Astrocyte (in vitro differentiated cells and primary cell): ENCODE measurements at places on chromosomes 3 and 15. TPM values are rescaled to one million over a fixed set of nuclear protein-coding genes. Genes with fewer than 3 reads are reported as not detected.

UBAP1L gene
- total RNA-seq, result 1.8 and 1.9 TPM in 2 replicates

GPR156 gene
- 0.39 and 0.75 TPM in 2 replicates for total RNA-seq

SGO1 gene
- 1.9 and 3.0 TPM in 2 replicates for total RNA-seq

CMTM7 gene
- 19.7 and 23.9 TPM in 2 replicates for total RNA-seq

LRRC3B gene
- total RNA-seq, result 1.6 and 5.7 TPM in 2 replicates

ARGFX gene
- not detected in 2 replicates for total RNA-seq

ZBBX gene
- 0.58 and 1.3 TPM in 2 replicates for total RNA-seq

CLCN2 gene
- 7.4 and 9.0 TPM in 2 replicates for total RNA-seq

CD80 gene
- not detected in 2 replicates for total RNA-seq

HTR3E gene
- total RNA-seq, result not detected in 2 replicates

TEX55 gene
- not detected in 2 replicates for total RNA-seq

POPDC2 gene
- total RNA-seq, result 1.8 and 2.1 TPM in 2 replicates

FMN1 gene
- total RNA-seq, result 5.3 and 5.8 TPM in 2 replicates

PLA2G4E gene
- not detected in 2 replicates for total RNA-seq

ANKUB1 gene
- not detected in 2 replicates for total RNA-seq

CLDN16 gene
- 0.24 and 0.50 TPM in 2 replicates for total RNA-seq

GPR27 gene
- 2.0 and 2.9 TPM in 2 replicates for total RNA-seq

ITIH4 gene
- total RNA-seq, result 2.8 and 5.3 TPM in 2 replicates

CRYGS gene
- total RNA-seq, result 1.3 and 2.1 TPM in 2 replicates

ANKRD34C gene
- total RNA-seq, result 0.05 TPM in 1 of 2 replicates, not detected in the other

GOLGA8J gene
- total RNA-seq, result 0.67 TPM in 1 of 2 replicates, not detected in the other

ZNF770 gene
- total RNA-seq, result 43.2 and 43.3 TPM in 2 replicates

TIMP4 gene
- total RNA-seq, result 2.0 and 2.9 TPM in 2 replicates

SH2D7 gene
- total RNA-seq, result not detected in 2 replicates

DLL4 gene
- total RNA-seq, result 0.09 and 0.29 TPM in 2 replicates

ZXDC gene
- total RNA-seq, result 19.6 and 21.6 TPM in 2 replicates

SMCO1 gene
- not detected in 2 replicates for total RNA-seq

GATM gene
- 5.1 and 5.4 TPM in 2 replicates for total RNA-seq

INSYN1 gene
- total RNA-seq, result 5.2 and 9.1 TPM in 2 replicates

LDHAL6B gene
- total RNA-seq, result not detected in 2 replicates

TLR9 gene
- 0.25 and 0.36 TPM in 2 replicates for total RNA-seq

RLBP1 gene
- total RNA-seq, result not detected in 2 replicates

C3orf20 gene
- 0.16 TPM in 1 of 2 replicates, not detected in the other for total RNA-seq

CHRNA7 gene
- total RNA-seq, result 1.5 and 1.9 TPM in 2 replicates

SLC35G2 gene
- 9.4 and 10.1 TPM in 2 replicates for total RNA-seq

MED12L gene
- total RNA-seq, result 5.0 and 8.2 TPM in 2 replicates

IL20RB gene
- total RNA-seq, result 22.0 and 23.6 TPM in 2 replicates

GOLGA6A gene
- 0.30 and 0.31 TPM in 2 replicates for total RNA-seq
